ENCODE measurements at places on chromosomes 2 and 18.

- H3K4me3 ChIP-seq: no peak overlapping the region
- no peak overlapping the region for H3K27ac ChIP-seq
- H3K36me3 ChIP-seq: no peaks in the 10 kb centered on the region
Observed at GRCh38 chr2:165435611-165436010, 33.9 kb upstream of the CSRNP3 start.

- H3K27me3 ChIP-seq: no peaks in the 10 kb centered on the region
- no peak overlapping the region for H3K4me3 ChIP-seq
- H3K4me1 ChIP-seq: no peaks in the 10 kb centered on the region
- H3K27ac ChIP-seq: no peak overlapping the region
- DNase-seq: no peak
Observed at GRCh38 chr18:40215979-40216378, 1739.1 kb upstream of the PIK3C3 start.

GRCh38 chr18:10148189-10148929 lies 234.5 kb downstream of the VAPA start:
- H3K36me3 ChIP-seq: no peaks in the 10 kb centered on the region
- H3K4me1 ChIP-seq: no peaks in the 10 kb centered on the region
- no peak overlapping the region for H3K27ac ChIP-seq
- H3K27me3 ChIP-seq: no peaks in the 10 kb centered on the region
- no peak overlapping the region for H3K4me3 ChIP-seq

- H3K27ac ChIP-seq: no peak overlapping the region
- DNase-seq: no peak
- no peaks in the 10 kb centered on the region for H3K4me1 ChIP-seq
- peaks cover 2% of the 10 kb centered on the region for H3K27me3 ChIP-seq
- H3K4me3 ChIP-seq: no peak overlapping the region
Observed at GRCh38 chr2:6073191-6074088, 381.3 kb downstream of the SOX11 start.

GRCh38 chr18:3447068-3447894 lies 2.7 kb upstream of the TGIF1 start:
- H3K4me3 ChIP-seq: peak overlapping the region; percentile 90
- peak overlapping the region; percentile 98 for H3K27ac ChIP-seq
- peaks cover 39% of the 10 kb centered on the region for H3K4me1 ChIP-seq
- H3K27me3 ChIP-seq: no peaks in the 10 kb centered on the region
- DNase-seq: no peak
- no peaks in the 10 kb centered on the region for H3K36me3 ChIP-seq

DNA sequence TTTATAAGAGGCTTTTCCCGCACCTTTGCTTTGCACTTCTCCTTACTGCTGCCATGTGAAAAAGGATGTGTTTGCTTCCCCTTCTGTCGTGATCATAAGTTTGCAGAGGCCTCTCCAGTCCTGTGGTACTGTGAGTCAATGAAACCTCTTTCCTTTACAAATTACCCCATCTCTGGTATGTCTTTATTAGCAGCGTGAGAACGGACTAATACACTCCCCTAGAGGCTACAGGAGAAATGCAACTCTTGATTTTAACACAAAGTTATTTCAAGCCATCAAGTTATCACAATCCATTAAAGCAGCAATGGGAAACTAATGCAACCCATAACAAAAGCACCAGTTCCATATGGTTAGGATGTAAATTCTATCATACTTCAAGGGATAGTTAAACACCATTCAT lies 1378.8 kb upstream of the DDX18 start:
- no peaks in the 10 kb centered on the region for H3K36me3 ChIP-seq
- H3K4me1 ChIP-seq: no peaks in the 10 kb centered on the region
- DNase-seq: no peak
- no peak overlapping the region for H3K27ac ChIP-seq
- H3K27me3 ChIP-seq: no peaks in the 10 kb centered on the region

DNA sequence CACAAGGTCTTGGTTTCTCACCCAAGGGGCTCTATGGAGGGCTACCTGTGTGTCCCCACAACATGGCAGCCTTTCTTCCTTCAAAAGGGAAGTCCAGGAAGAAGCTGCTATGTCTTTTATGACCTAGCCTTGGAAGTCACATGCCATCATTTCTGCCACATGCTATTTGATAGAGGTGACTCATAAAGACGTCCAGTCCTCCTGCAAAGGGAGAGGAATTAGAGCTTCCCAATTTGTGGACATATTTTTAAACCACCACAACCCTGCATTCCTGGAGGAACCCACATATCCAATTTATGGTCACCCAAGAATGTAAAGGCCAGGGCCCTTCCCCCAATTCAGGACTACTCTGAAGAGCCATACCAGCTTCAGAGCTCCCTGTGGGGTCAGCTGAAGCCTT lies 246.2 kb downstream of the CYP26B1 start:
- no peaks in the 10 kb centered on the region for H3K36me3 ChIP-seq
- no peaks in the 10 kb centered on the region for H3K27me3 ChIP-seq
- H3K4me3 ChIP-seq: no peak overlapping the region
- DNase-seq: no peak

Measured in CD4-positive, alpha-beta T cell (primary cell).